Stimulated activated CD4-positive, alpha-beta T cell treated with anti-CD3 and anti-CD28 coated beads, TNF-alpha, amount 100 ng/mL, for 1 hour (primary cell): ENCODE measurements at places on chromosomes 2 and 18.

- DNase-seq, result no peak
Observed at GRCh38 chr2:120641366-120641771, 94.3 kb upstream of the GLI2 start.

- DNase-seq, result no peak
Observed at GRCh38 chr2:68124321-68124720, 33.4 kb upstream of the PNO1 start.

GRCh38 chr2:55148269-55148668 is 83.8 kb downstream of the CLHC1 start:
- no peak for DNase-seq

GRCh38 chr18:50879302-50880118 is 592 bp downstream of the ME2 start:
- no peak for DNase-seq

- DNase-seq, result no peak
Observed at GRCh38 chr2:131431336-131431735, 44.6 kb upstream of the TUBA3D start.

- no peak for DNase-seq
Observed at GRCh38 chr18:70154591-70155194, 50.8 kb downstream of the RTTN start.

DNA sequence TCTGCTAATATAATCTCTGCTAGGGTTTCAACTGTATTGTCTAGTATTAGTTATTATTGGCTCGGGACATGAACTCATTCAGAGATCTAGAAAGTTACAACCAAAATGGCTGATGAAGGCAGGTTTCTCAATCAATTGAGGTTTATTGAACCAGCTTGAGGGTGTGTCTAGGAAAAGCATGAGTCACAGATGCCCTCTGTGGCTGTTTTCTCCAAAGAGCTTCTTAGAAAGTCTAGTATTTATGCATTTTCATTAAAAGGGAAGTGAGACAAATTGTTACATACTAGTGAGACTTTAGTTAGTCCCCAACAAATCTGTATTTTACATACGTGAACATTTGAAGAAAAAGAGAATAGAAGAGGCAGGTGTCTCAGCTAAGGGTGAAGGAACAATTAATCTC is 23.0 kb upstream of the RTTN start:
- DNase-seq, result no peak

- DNase-seq, result no peak
Observed at GRCh38 chr2:236193026-236193425, 24.8 kb upstream of the GBX2 start.

- no peak for DNase-seq
Observed at GRCh38 chr2:167924556-167924955, 322.8 kb downstream of the STK39 start.

DNA sequence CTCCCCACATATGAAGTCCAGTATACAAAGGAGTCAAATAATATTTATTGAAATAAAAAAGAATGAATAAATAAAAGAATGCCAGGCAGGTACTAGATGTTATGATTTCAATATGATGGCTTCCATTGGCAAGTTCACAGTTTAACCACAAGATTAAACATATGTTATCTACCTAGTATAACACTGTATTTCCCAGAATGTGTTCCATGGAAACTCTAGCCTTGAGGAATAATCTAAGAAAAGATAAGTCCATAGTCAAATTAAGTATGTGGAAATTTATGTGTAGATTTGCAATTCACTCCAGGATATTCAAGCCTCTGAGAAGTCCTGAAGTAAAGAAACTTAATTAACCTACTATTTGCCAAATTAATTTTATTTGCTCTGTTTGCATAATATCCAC is 71.1 kb upstream of the FMNL2 start:
- no peak for DNase-seq

DNA sequence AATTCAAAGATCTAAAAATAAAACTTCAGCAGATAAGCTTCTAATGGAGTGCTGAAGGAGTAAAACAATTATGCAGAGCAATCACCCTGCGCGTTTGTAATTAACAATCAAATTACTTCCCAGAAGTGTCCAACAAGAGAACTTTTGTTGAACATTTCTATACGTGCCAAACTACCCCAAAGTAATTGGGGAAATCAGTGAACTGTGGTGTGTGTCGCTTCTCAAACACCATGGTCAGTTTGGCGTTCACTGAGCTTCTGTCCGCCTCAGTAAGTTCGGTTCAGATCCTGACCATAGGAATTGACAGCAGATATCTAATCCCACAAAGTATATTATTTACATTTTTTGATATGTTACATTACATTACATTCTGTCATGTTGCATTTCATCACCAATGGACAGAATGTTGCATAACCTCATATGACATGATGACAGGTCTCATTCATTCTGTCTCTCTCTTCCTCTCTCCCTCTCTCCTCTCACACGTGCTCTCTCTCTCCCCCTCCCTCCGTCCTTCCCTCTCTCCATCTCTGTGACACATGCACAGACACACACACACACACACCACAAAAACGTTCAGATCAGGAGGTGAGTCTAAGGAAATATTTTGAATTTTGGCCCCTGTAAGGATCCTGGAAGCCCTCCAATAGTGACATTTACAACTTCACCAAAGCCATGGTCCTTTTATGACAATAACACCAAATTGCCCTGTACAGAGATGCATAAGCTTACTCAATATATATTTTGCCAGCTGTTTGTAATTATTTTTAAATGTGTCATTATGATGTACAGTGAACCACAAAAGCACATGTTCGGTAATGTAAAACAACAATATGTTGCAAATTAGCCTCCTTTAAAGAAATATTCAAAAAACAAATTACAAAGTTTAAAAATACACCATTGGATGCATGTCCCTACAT is 269.2 kb downstream of the FIGN start:
- DNase-seq, result no peak
